Kidney tubule cell (primary cell): ENCODE measurements at places on chromosomes 7 and 10.

DNA sequence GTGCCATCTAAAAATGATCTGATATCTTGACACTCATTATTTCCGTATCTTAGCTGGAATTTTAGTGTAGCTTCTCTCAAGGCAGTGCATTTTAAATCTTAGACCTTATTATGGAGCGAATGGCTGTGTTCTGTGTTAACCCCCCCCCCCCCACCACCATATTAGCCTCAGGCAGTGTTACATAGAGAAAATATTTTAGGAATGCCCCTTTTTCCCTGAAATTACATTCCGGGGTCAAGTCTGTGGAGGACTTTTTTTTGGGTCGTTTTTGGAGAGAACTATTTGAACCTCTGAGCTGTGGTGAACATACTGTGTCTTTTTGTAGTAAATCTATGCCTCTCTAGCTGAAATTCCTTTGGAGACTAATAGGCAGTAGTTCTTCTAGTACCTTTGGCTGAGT is 3.1 kb downstream of the CCDC126 start:
- no peak for DNase-seq

DNA sequence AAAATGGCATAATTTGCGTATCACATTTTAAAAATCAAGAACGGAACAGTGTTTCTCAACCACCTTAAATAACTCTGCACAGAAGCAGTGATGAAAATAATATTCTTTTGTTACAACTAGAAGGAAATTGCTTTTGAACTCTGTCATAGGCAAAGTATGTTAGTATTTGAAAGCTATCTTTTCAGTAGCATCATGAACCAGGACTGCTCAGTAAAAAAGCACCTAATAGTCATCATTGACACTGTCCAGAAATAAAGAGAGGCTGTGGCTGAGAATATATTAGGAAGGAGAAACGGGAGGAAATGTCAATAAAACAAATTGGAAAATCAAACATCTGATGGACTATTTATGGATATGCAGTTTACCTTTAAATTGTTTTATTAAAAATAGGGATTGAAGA is 237.2 kb upstream of the AKR1E2 start:
- peak; percentile 25 for DNase-seq

DNA sequence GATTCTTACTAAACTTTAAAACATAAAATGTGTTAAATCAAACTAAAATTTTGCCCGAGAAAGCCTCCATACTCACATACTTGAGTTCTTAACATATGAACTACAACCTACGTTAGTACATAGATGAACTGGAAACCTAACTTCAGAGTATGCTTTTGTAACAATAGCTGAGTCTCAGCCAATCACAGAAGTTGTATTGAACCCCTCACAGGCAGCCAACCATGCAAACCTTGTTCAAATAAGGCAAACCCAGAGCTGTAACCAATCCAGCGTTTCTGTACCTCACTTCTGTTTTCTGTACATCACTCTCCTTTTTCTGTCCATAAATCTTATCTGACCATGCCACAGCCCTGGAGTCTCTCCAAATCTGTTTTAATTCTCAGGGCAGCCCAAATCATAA is 157.3 kb upstream of the COL1A2 start:
- no peak for DNase-seq

- no peak for DNase-seq
Observed at GRCh38 chr7:158396982-158397862, 190.4 kb downstream of the PTPRN2 start.

DNA sequence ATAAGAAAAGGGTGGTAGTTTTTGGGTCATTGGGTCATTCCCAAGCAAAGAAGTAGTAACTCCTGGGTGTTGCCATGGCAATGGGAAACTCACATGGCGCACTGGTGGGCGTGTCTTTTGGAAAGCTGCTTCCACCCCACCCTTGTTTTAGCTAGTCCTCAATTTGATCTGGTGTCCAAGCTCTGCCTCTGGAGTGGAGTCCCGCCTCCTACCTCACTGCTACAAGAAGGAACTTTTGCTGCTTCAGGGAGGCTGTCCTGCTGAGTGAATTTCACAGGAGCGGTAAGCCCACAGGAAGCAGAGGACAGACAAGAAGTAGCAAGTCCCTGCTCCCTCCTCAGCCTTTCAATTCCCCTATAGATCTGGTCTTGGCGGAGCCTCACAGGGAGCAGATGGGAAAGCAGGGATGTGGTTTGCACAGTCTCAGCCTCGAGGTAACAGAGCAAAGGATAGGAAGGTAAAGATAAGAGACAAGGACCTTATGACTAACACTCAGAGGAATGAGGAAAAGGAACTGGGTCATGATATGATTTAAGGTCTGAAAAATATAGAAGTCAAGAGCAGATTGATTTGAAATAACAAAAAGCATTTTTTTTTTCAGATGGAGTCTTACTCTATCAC is 700.3 kb downstream of the TNS3 start:
- DNase-seq, result peak; percentile 71

GRCh38 chr10:29543715-29544114 is 91.1 kb downstream of the SVIL start:
- no peak for DNase-seq

- no peak for DNase-seq
Observed at GRCh38 chr10:34224639-34225038, 590.5 kb downstream of the PARD3 start.

- no peak for DNase-seq
Observed at GRCh38 chr7:1231214-1232102, 1.2 kb upstream of the UNCX start.

DNA sequence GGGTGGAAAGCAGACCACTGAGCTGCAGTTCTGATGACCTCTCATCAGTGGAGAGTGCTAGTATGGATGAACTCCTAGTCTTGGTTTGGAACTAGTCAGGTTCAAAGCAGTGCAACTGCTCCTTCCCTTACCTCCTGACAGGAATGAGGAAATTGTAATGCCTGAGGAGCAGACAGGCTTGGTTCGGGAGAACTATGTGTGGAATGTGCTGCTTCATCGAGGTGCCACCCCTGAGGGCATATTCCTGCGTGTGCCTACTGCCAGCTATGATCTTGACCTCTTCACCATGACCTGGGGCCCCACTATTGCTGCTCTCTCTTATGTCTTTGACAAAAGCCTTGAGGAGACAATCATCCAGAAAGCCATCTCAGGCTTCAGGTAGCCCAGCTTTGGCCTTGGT is 27.4 kb upstream of the NFKB2 start:
- peak; percentile 84 for DNase-seq

- DNase-seq, result no peak
Observed at GRCh38 chr7:2306688-2307087, 7.6 kb downstream of the SNX8 start.

DNA sequence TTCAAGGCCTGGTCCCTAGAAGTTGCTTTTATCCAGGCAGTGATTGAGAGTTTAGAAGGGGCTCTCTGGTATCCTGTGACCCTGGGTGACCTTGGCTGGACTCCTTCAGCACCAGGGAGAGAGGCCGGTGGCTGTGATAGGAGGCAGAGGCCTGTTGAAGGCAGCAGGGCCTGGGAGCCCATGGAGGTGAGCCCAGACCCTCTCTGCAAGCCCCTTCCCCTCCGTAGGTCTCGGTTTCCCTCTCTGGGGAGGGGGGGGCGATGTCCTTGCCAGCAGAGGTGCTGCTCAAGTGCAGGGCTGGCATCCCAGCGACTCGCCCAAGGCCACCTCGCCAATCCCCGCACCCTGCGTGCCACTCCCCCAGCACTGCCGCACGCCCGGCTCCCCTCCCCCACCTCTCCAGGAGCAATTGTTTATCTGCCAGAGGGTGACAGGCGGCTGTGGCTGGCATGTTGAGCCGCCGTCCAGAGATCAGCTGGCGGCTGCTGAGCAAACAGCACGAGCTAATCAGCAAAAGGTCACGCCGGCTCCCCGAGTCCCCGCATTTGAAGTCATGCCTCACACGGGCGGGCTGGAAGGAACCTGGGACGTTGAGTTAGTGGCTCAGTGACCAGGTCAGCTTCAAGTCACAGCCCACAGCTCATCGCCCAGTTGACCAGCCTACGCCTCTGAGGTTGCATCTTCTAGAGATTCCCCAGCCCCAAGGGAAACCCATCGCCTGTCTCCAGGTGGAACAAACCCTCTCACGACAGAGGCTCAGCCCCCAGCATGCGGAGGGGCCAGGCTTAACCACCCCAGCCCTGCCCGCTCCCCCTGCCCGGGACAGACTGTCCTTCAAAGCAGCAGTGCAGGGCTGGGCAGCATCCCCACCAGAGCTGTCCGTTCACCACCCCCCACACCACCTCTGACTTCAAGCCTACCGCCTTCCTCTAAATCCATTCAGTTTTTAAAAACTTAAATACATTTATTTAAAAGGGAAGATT is 43.7 kb downstream of the ELFN1 start:
- no peak for DNase-seq

GRCh38 chr7:44767912-44768627 is 19.4 kb downstream of the ZMIZ2 start:
- no peak for DNase-seq

DNA sequence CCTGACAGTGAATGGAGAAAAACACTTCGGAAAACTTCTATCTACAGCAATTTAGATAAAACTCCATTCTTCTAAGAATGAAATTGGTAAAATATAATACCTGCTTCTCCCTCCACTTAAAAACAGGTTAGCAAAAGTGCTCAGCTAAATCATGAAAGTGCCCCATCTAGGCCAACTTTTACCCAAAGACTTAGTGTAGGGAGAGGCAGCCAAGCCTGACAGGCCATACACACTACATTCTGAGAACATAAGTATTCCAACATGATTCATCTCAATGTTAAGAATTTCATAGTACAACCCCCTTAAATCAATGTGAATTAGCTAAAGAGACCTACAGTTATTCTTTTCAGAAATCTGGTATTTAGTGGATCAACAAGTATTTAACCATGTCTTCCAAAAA is 7.2 kb downstream of the FAM3C start:
- DNase-seq, result no peak

DNA sequence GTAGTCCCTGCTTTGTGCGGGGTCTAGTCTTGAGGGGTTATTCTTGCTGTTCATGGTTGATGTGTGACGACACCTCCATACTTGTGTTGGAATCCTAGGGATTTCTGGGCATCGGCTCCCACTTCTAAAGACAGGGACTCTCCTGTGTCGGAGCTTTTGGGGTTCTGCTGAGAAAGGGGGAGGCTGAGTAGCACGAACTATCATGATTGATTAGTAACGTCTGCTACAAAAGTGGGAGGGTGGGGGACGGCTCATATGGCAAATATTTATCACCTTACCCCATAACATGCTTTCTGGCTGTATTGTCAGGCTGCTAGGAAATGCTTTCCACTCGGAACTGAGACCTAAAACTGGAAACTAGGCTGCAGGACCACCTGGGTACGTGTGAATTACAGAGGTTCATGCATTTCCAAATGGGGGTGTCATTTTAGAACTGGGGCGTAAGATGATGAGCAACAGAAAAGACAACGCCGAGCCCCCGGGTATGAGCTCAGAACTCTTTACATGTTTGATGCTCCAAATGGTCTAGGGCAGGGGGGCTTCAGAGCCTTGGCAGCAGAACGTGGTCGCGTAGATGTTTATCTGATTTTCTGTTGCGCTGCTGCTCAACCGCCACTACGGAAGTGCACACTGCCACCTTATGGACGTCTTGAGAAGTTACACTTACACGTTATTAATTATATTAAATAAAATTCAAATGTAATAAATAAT is 15.1 kb upstream of the NME8 start:
- DNase-seq, result peak; percentile 44

GRCh38 chr7:95772298-95772770 is at the start of gene DYNC1I1:
TSS of gene DYNC1I1 (plus strand) at chr7:95772554. CDS start at chr7:95804730, 32,176 bp downstream.
- peak; percentile 74 for DNase-seq

GRCh38 chr10:128036011-128036615 is 90.1 kb downstream of the MKI67 start:
- DNase-seq, result no peak

DNA sequence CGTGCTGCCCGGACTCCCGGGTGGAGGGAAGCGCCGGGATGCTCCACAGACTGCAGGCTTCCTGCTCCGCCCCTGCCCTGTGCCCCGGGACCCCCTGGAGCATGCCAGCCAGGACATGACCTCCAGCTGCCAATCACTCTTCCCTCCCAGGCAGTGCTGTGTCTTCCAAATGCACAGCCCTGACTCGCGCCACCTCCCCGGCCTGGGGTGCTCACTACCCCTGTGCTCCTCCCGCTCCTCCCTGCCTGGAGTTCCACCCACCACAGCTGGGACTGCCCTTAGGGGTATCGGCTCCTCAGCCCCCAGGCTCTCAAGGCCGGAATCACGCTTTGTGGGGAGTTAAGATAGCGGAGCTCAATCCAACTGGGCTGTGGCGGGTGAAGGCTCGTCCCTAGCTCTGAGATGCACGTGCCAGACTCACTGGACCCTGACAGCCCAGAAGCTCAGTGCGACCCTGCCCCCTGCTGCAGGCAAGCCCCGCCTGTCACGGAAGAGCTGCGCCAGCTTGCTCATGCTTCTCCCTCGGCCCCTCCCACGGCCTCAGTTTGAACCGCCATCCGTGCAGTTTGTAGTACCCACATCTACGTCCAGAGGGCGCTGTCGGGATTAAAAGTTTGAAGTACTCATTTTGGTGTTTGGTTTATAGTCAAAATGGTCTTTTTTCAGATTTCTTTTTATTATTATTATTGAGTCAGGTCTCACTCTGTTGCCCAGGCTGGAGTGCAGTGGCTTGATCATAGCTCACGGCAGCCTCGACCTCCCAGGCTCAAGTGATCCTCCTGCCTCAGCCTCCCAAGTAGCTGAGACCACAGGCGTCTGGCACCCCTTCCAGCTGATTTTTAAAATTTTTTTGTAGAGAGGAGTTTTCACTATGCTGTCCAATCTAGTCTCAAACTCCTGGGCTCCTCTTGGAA is 142.5 kb upstream of the TCERG1L start:
- DNase-seq, result peak; percentile 66

GRCh38 chr7:7504910-7505704 is 30.6 kb downstream of the COL28A1 start:
- DNase-seq, result no peak
